ENCODE measurements at places on chromosomes 16 and 17.

DNA sequence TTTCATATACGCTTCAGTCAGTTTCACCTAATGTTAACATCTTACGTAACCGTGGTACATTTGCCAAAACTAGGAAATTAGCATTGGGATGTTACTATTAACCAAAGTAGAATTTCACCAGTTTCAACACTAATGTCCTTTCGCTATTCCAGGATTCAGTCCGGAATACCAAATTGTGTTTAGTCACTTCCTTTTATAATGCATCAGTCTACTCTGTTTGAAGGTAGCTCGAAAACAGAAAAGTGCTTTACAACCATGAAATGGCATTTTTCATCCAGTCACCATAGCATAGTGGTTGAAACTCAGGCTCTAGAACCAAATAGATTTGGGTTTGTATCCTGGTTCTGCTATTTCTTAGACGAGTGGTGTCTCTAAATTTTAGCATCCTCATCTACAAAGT lies 29.4 kb downstream of the AP2B1 start:
- no peak for DNase-seq
- no peaks in the 10 kb centered on the region for H3K4me1 ChIP-seq
- no peaks in the 10 kb centered on the region for H3K27me3 ChIP-seq
- H3K4me3 ChIP-seq, result no peak overlapping the region
- H3K27ac ChIP-seq, result no peak overlapping the region
- no peaks in the 10 kb centered on the region for H3K36me3 ChIP-seq

- H3K36me3 ChIP-seq, result no peaks in the 10 kb centered on the region
- H3K4me3 ChIP-seq, result no peak overlapping the region
- H3K27ac ChIP-seq, result no peak overlapping the region
- DNase-seq, result no peak
- peaks cover 10% of the 10 kb centered on the region for H3K27me3 ChIP-seq
These were observed 5.4 kb downstream of the COL1A1 start for GRCh38 chr17:50196036-50196435.

DNA sequence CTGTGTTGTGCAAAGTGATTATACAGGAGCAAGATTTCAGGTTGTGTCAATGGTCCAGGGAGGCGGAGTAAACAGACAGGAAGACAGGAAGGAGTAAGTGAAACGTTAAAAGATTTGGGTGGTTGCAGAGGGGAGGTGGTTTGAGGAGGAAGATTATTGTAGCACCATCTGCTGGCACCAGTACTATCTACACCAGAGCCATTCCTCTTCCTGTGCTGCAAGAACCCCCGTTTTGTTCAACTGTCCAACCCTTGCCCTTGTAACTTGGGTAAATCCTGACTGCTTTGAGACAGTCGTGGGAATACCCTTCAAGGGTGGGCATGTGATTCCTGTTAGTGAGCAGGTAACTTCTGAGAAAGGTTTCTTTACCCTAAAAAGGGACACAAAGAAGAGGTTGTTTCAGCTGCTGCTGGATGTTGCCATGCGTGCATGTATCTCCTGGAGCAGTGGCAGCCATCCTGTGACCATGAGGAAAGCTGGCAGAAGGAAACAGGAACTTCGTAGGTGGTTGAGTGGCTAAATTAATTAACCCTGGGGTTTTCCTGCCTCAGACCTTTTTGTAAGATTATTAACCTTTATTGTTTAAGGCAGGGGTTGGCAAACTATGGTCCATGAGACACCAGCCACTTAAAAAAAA lies 124.1 kb downstream of the PRKCA start:
- H3K27me3 ChIP-seq, result no peaks in the 10 kb centered on the region
- H3K36me3 ChIP-seq, result peaks cover 2% of the 10 kb centered on the region
- DNase-seq, result no peak
- H3K4me3 ChIP-seq, result no peak overlapping the region

GRCh38 chr17:41865596-41865893 lies 322 bp upstream of the KLHL11 start:
- H3K4me1 ChIP-seq, result peaks cover 6% of the 10 kb centered on the region
- H3K27me3 ChIP-seq, result no peaks in the 10 kb centered on the region
- no peak for DNase-seq
- H3K4me3 ChIP-seq, result no peak overlapping the region
- H3K27ac ChIP-seq, result peak overlapping the region; percentile 88

GRCh38 chr16:57071831-57072582 lies 20.4 kb upstream of the CPNE2 start:
- H3K4me1 ChIP-seq, result no peaks in the 10 kb centered on the region
- DNase-seq, result no peak
- H3K36me3 ChIP-seq, result no peaks in the 10 kb centered on the region
- peaks cover 20% of the 10 kb centered on the region for H3K27me3 ChIP-seq
- H3K27ac ChIP-seq, result no peak overlapping the region
- H3K4me3 ChIP-seq, result no peak overlapping the region

DNA sequence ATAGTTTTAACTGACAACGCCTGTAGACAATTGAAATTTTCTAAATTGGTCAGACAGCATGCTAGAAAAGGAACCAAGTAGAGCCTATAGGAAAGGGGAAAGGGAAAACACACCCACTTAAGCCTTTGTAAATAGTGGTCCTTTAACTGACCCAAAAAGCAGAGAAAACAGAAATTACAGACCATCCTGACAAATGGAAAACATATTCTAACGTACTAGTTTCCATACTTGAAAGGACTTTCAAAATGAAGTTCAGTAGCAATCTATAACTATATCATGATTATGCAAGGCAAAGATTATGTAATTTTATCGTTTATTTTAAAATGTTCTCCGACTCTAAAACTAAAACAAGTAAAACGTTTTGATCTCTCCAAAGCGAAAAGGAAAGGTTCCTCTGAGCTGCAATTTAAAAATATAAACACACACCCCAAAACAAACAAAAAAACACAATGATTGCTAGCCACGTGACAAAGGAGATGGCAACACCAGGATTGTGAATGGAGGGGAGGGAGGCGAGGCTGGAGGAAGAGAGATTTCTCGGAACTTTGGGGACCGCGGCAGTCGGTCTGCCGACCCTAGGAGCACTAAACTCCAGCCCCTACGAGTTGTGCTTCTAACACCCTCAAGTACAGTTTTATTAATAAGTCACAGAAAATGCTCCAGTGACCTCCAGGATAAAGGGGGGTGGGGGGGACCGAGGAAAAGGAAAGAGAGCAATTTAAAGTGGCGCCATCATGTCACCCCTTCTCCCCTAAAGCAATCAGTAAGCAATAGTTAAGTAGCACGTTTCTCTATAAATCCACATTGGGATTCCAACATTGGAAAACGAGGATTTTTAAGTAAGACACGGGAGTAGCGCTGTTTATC lies 1.7 kb downstream of the KANSL1 start:
- peak overlapping the region; percentile 97 for H3K4me3 ChIP-seq
- peaks cover 48% of the 10 kb centered on the region for H3K4me1 ChIP-seq
- H3K27me3 ChIP-seq, result no peaks in the 10 kb centered on the region
- H3K36me3 ChIP-seq, result no peaks in the 10 kb centered on the region

DNA sequence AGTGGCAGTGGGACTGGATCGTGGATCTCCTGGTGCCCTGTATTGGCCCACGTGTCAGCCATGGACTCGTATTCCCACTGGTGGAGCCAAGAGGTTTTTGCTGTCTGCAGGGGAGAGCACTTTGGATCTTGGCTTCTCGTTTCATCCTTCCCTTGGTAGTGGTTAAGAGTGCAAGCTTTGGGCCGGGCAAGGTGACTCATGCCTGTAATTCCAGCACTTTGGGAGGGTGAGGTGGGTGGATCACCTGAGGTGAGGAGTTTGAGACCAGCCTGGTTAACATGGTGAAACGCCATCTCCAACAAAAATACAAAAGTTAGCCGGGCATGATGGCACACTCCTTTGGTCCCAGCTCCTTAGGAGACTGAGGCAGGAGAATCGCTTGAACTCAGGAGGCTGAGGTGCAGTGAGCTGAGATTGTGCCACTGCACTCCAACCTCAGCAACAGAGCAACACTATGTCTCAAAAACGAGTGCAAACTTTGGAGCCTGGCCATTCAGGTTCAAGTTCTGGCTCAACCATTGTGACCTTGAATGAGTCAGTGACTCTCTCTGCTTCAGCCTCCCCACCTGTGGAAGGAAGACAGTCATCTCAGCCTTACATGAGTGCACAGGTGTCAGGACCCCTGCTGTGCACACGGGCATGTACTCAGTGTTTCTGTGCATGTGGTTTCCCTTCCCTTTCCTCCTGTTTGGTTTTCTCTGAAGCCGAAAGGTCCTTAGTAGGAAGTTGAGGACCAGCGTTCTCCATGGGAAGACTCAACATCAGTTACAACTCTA lies 57.4 kb downstream of the PLCG2 start:
- H3K4me1 ChIP-seq, result no peaks in the 10 kb centered on the region
- H3K27ac ChIP-seq, result peak overlapping the region; percentile 23
- no peak overlapping the region for H3K4me3 ChIP-seq
- H3K36me3 ChIP-seq, result no peaks in the 10 kb centered on the region

DNA sequence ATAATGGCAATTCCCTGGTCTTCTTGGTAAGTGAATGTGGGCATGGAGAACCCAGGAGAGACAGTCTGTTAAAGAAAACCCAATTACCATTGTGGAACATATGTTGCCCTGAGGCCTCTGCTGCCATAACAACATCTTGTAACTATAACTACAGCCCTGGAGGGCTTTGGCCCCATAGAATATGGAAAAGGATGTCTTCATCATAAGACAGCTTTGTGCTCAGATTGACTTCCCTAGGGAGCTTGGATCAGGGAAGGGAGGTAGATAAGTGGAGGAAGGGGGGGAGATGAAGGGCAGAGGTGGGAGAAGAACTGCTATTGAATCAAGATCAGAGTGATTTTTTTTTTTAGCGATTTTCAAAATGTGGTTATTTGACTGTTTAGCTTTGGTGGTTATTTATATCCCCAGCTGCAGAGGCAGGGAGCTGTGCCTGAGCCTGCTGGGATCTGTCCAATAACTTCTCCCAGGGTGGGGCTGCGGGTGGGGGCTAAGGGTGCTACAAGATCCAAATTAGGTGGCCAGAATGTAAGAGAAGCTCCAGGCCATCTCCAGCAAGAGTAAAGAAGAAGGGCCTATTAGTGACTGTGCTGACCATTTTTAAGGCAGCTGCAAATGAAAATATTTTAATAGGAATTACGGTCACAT lies 5.3 kb upstream of the KAT7 start:
- no peaks in the 10 kb centered on the region for H3K36me3 ChIP-seq
- DNase-seq, result no peak
- H3K4me1 ChIP-seq, result peaks cover 7% of the 10 kb centered on the region
- no peak overlapping the region for H3K27ac ChIP-seq
- H3K27me3 ChIP-seq, result peaks cover 7% of the 10 kb centered on the region

DNA sequence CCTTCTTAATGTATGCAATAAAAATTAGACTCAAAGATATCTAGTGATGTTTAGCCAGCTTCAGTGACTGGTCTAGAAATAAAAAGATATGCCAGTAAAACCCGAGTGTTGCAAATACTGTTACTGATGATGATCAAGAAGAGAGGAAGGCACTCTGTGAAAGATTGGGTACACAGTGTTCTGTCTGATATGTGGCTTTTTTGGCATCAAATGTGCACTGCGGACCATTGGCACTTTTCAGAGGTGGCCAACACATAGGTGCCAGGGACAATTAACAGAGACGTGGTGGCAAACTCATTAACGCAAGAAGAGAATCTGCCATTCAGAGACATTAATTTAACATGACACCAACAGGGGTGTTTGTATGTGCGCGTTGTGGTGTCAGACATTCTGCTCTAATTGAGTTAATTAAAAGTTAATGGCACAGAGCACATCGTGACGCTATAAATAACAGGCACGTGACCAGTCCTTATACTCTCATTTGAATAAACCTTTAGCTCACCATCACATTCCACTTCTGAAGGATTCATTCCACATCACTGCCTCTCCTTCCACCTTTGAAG lies 549.3 kb upstream of the HSBP1 start:
- no peaks in the 10 kb centered on the region for H3K4me1 ChIP-seq
- H3K36me3 ChIP-seq, result no peaks in the 10 kb centered on the region
- H3K4me3 ChIP-seq, result no peak overlapping the region
- peaks cover 4% of the 10 kb centered on the region for H3K27me3 ChIP-seq
- no peak for DNase-seq
- no peak overlapping the region for H3K27ac ChIP-seq

DNA sequence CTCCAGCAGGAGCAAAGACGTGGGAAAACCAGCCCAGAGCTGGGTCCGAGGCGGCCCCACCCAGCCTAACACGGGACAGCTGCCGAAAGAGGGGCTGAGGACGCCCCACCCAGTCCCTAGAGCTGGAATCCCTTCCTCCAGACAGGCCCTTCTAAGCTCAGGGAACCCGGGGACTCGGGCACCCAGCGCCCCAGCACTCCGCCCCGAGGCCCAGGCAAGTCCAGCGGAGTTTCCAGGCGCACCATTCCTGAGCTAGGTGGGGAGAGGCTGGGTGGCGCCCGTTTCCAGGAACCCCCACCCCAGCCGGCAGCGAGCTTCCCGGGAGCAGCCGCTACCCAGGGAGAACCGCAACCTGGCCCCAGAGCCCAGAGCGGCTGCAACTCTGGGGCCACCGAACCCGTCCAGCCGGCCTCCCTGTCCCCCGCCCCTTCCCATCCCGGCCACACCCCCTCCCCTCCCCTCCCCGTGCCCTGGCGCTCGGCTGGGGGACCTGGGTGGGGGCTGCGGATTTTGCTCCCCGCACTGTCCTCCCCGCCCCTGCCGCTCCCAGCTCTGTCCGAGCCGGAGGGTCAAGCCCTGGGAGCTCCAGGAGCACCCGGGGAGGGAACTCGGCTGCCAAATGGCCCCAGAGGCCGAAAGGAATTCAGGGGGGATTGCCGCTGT lies 536 bp downstream of the TMC6 start:
- H3K36me3 ChIP-seq, result peaks cover 4% of the 10 kb centered on the region
- DNase-seq, result peak; percentile 33
- peak overlapping the region; percentile 97 for H3K27ac ChIP-seq
- H3K4me1 ChIP-seq, result peaks cover 6% of the 10 kb centered on the region
- peak overlapping the region; percentile 83 for H3K4me3 ChIP-seq
- peaks cover 13% of the 10 kb centered on the region for H3K27me3 ChIP-seq

GRCh38 chr17:4389079-4389478 lies 22.6 kb upstream of the UBE2G1 start:
- H3K36me3 ChIP-seq, result no peaks in the 10 kb centered on the region
- H3K4me3 ChIP-seq, result no peak overlapping the region
- DNase-seq, result no peak
- H3K27ac ChIP-seq, result peak overlapping the region; percentile 52
- peaks cover 2% of the 10 kb centered on the region for H3K4me1 ChIP-seq
- H3K27me3 ChIP-seq, result peaks cover 3% of the 10 kb centered on the region

GRCh38 chr17:50661795-50662391 lies 27.2 kb downstream of the ABCC3 start:
- DNase-seq, result no peak
- peaks cover 18% of the 10 kb centered on the region for H3K4me1 ChIP-seq
- peak overlapping the region; percentile 88 for H3K27ac ChIP-seq
- peaks cover 3% of the 10 kb centered on the region for H3K27me3 ChIP-seq
- H3K36me3 ChIP-seq, result no peaks in the 10 kb centered on the region

DNA sequence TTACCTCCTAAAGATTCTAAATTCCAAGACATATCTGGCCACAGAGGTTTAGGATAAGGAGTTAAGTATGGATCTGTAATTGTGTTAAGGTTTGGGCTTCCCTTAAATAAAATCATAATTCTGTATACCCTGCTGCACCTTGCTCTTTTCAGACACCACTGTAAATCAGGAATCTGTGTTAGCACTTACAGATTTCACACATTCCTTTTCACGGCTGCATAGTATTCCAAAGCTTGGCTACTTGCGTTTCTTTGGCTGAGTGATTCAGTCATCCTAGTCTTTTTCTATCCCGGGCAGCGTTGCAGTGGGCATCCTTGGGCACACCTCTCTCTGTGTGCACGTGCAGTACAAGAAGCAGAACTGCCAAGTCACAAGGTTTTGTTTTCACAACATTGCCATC lies 105.8 kb downstream of the SOCS1 start:
- no peaks in the 10 kb centered on the region for H3K36me3 ChIP-seq
- no peaks in the 10 kb centered on the region for H3K27me3 ChIP-seq
- no peak overlapping the region for H3K27ac ChIP-seq
- peaks cover 18% of the 10 kb centered on the region for H3K4me1 ChIP-seq
- no peak overlapping the region for H3K4me3 ChIP-seq

- H3K27ac ChIP-seq, result no peak overlapping the region
- H3K4me3 ChIP-seq, result no peak overlapping the region
- no peaks in the 10 kb centered on the region for H3K4me1 ChIP-seq
- no peak for DNase-seq
These were observed 9.3 kb downstream of the TPSD1 start for GRCh38 chr16:1265090-1265630.
